ENCODE measurements at places on chromosomes 16 and 17. TPM values are rescaled to one million over a fixed set of nuclear protein-coding genes. Genes with fewer than 3 reads are reported as not detected.

GRCh38 chr17:29844339-29845048 is 85.5 kb downstream of the SSH2 start:
- no peak overlapping the region for H3K27ac ChIP-seq
- H3K36me3 ChIP-seq = no peaks in the 10 kb centered on the region
- peaks cover 40% of the 10 kb centered on the region for H3K4me1 ChIP-seq

Gene ENPP7
- 20.5 TPM for total RNA-seq

- peaks cover 46% of the 10 kb centered on the region for H3K27me3 ChIP-seq
- peak overlapping the region; percentile 93 for H3K4me3 ChIP-seq
- peak overlapping the region; percentile 99 for H3K27ac ChIP-seq
- peak; percentile 84 for DNase-seq
Measured at GRCh38 chr17:7436556-7437368, 1.5 kb downstream of the TMEM102 start.

DNA sequence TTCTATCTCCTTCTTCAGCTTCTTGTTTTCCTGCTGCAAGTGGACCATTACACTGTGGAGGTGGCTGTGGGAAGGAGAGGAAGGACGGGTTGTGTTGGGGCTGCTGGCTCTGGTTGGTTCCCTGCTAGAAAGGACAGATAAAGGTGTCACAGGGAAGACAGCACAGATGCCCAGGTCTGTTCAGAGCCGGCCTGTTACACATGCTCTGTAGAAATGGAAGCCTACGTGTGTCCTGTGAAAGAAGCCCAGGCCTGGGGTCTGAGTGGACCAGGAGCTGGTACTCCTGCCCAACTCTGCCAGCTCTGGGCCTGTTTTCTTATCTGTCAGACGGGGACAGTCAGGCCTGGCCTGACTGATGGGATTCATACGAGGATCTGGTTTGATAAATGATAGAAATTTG is 26.4 kb downstream of the DHX38 start:
- H3K27ac ChIP-seq = no peak overlapping the region
- peaks cover 4% of the 10 kb centered on the region for H3K4me1 ChIP-seq
- H3K4me3 ChIP-seq = no peak overlapping the region
- no peaks in the 10 kb centered on the region for H3K27me3 ChIP-seq
- no peaks in the 10 kb centered on the region for H3K36me3 ChIP-seq
- peak; percentile 32 for DNase-seq

- H3K36me3 ChIP-seq = no peaks in the 10 kb centered on the region
- no peak for DNase-seq
- peaks cover 11% of the 10 kb centered on the region for H3K4me1 ChIP-seq
- H3K27ac ChIP-seq = peak overlapping the region; percentile 76
- H3K4me3 ChIP-seq = peak overlapping the region; percentile 93
Measured at GRCh38 chr17:50161911-50162288, 3.9 kb upstream of the SGCA start.

DNA sequence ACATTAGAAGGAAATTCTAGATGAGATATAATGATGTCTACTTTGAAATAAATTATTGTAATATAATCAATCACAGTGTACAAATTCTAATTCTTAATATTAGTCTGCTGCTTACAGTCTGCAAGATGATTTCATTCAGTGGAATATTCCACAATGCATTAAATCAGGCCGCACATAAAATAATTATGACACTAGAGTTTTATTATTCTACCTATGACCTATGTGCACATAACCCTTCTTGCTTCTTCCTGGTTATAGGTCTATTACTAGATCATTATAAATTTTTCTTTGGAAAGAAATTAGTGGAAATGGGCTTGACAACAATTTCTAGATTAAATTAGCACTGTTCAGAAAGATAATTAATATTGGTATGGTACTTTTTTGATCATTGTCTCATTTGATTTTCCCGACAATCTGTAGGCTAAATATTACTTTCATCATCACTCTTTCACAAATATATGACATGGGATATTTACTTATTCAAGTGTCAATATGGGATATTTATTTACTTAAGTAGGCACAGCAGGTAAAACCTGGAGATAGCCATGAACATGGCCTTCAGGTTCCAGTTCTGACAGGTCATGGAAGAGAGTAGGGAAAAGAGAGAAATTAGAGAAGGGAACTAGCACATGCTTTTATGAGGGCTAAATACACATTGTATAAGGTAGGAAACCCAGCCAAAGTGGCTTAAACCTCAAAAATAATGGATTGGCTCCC is 476.4 kb downstream of the TOX3 start:
- DNase-seq = no peak
- no peak overlapping the region for H3K27ac ChIP-seq
- H3K27me3 ChIP-seq = peaks cover 10% of the 10 kb centered on the region
- H3K4me1 ChIP-seq = no peaks in the 10 kb centered on the region

DNA sequence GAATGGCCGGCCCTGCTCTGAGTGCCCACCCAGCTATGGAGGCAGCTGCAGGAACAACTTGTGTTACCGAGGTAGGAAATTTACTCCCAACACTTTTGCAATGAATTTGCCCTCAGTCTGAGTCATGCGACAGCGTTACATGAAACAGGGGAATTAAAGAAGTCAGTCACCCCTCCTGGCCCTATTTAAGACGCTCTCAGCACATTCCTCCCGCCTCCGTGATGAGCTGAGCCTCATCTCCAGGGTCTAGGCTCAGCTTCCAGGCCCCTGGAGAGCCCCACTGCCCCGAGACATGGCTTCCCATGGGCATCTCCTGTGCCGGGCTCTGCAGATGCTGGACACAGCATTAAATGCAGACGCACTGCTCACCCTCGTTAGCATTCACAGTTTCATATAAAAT is 35.0 kb downstream of the CRISPLD2 start:
- H3K27ac ChIP-seq = no peak overlapping the region
- DNase-seq = no peak
- no peak overlapping the region for H3K4me3 ChIP-seq
- H3K36me3 ChIP-seq = peaks cover 36% of the 10 kb centered on the region
- no peaks in the 10 kb centered on the region for H3K27me3 ChIP-seq

- peaks cover 12% of the 10 kb centered on the region for H3K4me1 ChIP-seq
- no peaks in the 10 kb centered on the region for H3K36me3 ChIP-seq
- no peak overlapping the region for H3K27ac ChIP-seq
Measured at GRCh38 chr17:31412511-31412910, 21.0 kb downstream of the RAB11FIP4 start.
